Common myeloid progenitor, CD34-positive (primary cell): ENCODE measurements at places on chromosomes 6 and 20.

DNA sequence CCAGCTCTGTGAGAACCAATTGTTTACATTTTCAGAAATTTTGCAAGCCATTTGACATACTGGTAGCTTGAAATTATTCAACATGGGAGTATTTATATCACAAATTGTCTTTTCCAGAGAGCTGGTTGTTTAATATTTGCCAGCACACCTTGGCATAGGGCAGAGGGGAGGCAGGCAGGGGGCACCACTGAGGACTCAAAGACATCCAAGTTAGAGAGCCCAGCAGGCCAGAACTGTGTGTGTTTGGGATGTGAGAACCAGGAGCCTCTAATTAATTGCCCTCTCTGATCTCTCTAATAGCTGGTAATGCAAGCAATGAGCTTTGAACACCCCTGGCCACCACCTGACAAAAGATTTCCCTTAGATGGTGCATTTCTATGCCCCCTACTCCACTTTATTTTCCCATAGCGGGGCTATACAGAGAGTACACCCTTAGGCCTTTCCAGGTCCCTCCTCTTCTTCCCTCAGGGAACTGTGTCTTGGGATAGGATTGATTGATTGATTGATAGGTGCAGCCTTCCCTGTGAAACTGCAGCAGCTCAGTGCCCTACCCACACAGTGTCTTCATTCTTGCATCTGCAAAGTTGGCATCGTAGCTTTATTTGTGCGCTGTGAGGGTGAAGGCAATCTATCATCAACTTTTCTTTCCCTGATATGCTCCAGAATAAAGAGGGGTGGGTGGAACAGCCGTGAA lies 29.2 kb downstream of the MOCS1 start:
- no peak for DNase-seq

DNA sequence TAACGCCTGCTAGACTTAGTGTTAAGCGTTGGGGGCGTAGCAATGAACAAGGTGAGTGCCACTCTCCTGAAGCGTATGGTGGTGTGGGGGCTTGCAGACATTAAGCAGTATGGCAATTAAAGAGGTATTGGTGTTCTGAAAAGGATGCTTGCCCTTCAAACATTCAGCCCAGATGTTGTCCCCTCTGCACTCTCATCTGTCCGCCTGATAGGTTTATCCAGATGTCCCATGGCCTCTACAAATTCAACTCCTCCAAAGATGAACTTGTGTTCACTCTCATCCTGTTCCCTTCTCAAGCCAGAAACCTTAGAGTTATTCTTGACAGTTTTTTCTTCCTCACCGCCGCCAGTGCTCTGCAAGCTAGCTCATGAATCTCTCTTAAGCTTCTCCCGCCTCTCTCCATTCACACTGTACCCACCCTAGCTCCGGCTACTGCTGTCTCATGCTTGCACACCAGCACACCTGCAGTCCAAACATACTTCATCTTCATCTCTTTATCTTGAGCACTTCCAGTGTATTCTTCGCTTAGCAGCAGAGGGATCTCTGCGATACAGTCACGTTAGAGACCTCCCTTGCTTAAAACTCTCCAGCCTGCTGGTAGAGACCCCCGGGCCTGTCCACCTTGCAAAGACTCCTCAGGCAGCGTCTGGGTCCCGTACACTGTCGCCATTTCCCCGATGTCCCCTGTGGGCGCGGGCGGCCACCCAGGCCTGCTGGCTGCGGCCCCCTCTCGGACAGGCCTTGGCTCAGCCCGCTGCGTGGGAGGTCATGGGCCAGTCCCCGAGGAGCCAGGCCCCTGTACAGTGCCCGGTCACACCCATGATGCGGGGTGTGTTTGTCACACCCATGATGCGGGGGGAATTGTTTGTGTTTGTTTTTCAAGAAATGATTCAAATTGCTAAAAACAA lies 962 bp downstream of the DDX27 start:
- DNase-seq = no peak

DNA sequence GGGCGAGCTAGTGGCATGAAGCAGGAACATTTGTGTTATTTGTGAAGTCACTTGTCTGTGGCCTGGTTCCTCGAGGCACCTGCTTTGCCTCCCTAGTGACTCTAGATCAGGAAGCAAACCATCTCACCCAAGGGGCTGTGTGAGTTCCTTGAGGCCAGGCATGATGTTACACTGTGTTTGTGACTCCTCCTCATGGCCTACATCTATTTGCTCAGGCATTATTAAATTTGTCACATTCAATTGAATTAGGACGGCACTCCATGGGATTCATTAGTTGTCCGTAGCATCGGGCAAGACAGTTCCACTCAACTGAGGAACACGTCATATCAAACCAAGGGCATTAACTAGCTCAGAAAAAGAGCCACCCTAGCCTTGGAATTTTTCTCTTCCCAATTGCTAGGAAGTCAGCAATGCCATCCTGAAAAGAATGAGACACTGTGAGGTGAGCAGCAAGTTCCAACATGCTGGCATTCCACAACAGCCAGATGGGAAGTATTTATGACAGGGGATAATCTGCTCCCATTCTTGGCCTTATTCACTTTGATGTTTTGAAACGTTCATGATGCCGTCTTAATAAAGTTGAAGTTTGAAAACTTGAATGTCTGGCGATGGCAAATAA lies 17.2 kb downstream of the TMEM200A start:
- no peak for DNase-seq

- DNase-seq = no peak
These were observed 20.2 kb upstream of the SLC22A7 start for GRCh38 chr6:43277643-43278523.

GRCh38 chr6:69789578-69789977 lies 7.2 kb downstream of the LMBRD1 start:
- DNase-seq = peak; percentile 11

- DNase-seq = no peak
These were observed 14.1 kb downstream of the MOCS1 start for GRCh38 chr6:39920157-39920556.

DNA sequence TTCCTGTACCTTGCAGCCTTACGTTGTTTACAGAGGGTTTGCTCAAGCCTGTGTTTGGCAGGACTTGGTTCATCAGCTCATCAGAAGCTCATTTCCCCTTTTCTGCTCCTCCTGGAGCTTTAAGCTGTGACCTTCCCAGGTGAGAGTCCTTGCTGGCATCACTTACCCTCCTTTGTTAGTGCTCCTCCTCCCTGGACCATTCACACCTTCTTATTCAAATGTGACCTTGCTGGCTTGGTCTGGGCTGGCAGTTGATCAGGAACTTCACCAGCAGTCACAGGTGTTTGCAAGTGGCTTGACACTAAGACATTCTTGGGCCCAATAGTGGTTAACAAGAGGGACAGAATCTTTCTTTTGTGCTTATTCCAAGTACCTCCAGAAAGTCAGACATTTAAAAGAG lies 148.8 kb downstream of the C6orf58 start:
- DNase-seq = no peak

GRCh38 chr20:36474563-36474962 lies 66.8 kb upstream of the MYL9 start:
- no peak for DNase-seq

- DNase-seq = no peak
These were observed 227.5 kb upstream of the MYLIP start for GRCh38 chr6:15901141-15902115.

GRCh38 chr6:25535632-25536225 lies 116.3 kb upstream of the SCGN start:
- no peak for DNase-seq

DNA sequence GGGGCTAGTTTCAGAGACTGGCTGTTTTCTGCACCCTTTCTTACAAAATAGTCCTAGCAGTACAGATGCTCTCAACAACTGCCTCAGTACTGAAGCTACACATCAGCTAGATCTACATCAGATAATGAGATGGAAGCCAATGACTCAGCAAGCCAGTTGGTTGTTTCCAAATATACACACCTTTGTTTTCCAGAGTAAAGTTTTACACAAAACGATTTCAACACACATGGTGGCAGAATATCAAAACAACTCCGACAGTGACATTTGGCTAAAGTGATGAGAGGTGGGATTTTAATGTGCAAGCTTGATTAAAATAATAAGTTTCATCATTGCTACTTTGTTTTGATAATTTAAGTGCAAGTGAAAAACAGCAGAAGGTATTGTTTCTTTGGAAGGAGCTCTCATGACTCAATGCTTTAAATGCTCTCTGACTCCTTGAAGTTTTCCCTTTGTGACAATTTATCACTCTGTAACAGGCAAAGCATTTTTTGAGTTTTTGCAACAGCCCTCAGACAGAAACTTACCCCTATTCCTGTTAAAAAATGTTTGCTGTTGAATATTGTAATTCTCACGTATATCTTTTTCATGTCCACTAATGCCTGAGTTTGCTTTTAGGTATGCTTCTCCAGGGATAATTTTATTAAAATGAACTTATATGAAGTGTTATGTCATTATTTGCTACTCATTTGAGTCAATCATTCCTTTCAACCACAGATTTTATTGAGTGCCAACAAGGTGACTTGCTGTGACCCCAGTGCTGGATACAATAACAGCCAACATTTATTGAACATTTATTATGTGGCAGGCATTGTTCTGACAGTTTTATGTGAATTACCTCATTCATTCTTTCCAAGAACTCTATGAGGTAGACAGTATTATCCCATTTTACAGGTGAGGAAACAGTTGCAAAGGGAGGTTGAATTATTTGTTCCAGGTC lies 882.0 kb downstream of the TFAP2A start:
- DNase-seq = no peak

DNA sequence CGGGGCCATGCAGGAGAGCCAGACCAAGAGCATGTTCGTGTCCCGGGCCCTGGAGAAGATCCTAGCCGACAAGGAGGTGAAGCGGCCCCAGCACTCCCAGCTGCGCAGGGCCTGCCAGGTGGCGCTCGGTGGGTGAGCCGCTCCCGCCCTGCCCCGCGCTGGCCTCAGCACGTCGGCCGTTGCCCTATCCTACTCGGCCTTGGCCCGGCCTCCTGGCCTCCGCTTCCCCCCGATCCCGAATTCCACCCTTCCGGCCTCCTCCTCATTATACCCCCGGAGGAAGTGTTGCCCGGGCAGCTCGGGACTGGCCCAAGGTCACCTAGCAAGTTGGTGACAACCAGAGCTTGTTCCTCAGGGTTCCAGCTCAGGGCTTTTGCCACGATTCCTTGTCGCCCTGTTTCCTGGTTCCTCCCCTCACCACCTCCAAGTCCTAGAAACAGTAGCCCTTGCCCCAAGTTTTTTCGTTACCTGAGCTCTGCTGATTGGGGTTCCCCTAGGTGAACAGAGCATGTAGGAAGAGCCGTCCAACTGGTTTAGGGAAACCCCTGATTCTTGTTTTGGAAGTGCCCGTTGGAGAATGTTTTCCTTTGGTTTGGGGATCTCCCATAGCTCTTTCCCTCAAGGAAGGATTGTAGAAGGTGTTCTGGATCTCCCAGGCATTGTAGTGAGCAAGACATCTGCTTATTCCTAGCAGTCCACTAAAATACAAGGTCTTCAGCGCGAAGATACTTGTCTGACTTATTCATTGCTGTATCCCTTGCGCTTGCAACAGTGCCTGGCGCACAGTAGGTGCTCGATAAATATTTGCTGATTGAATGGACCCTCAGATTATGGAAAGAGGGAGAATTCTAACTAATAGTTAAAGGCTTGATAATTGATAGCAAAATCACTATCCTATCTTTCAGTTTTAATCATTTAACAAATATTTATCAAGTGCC lies 641 bp downstream of the ARFGEF2 start:
- no peak for DNase-seq

DNA sequence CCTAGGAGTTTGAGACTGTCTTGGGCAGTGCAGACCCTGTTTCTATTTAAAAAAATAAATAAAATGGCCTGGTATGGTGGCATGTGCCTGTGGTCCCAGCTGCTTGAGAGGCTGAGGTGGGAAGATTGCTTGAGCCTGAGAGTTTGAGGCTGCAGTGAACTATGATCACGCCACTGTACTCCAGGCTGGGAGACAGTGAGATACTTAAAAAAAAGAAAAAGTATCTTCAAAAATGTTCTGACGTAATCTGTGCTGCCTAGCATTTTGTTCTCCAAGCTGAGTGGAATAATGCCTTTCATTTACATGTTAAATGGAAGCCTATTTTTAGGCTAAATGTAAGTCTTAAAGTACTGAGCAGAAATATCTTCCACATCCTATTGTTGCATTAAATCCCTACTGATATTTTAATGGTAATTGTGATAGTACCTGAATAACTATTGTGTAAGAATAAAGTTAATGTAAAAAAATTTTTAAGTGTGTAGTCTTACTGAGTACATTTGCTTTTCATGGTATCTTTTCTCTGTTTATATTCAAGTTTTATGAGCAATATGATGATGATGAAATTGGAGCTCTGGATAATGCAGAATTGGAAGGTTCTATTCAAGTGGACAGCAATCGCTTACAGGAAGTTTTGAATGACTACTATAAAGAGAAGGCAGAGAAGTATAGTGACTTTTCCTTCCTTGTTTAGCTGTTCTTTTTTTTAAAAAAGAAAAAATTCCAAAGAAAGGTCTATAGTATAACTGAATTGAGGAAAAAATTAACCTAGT lies 4.2 kb upstream of the ZC2HC1B start:
- no peak for DNase-seq

GRCh38 chr6:53746442-53747103 lies 48.2 kb upstream of the LRRC1 start:
- DNase-seq = no peak

GRCh38 chr20:1278993-1279392 lies 12.9 kb downstream of the SNPH start:
- no peak for DNase-seq

DNA sequence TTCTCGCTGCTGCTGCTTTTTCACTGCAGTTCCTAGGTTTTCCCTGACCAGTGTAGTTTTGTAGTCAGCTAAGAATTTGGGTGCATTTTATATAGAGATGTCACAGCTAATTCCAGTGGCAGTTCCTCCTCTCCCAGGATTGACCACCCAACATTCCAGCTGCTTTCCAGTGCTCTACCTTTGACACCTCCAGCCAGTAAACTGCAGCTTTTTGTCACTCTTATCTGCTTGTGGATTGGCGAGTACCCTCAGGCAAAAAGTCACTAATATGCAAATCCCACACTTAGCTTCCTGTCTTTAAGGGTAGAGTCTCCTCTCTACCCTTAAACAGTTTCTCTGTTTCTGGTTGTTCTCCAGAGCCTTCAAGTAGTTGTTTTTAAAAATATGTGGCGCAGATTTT lies 146.9 kb upstream of the KCNG1 start:
- DNase-seq = no peak

DNA sequence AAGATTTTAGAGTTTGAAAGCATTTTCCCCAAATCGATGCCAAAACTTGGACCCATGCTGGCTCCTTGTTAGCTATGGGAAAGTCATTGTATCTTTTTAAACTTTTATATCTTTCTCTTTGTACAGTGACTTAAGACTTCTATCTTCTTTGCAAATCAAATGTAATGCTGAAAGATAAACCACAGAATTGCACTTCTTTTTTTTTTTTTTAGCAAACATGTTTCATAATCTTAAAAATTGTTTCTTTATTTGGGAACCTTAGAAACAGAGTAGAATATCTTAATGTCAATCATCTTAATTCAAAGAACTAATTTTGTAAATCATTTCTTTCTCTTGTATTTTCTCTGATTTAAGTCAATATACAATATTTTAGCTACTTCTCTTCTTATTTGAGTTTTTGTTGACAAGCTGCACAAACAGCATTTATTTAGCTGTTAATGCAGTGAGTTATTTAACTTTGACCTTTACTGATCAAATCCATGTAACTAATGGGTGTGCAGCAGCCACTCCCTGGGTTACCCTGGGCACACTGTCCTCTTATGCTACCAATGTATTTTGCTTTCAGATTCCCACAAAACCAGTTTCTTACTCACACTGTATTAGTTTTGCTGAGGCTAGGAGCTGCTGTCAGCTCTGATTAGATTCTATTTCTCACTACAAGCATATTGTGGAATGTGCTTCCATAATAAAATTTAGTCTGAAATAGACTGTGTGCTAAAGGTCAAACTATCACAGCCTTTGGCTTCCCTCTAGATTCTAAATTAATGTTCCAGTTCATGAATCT lies 279.6 kb downstream of the ADGB start:
- no peak for DNase-seq
